Naive B cell (primary cell): ENCODE measurements at places on chromosomes 12 and 14.
A peak's percentile ranks its signal among the peaks of the same experiment; 100 is the strongest.

- no peak overlapping the region for H3K27ac ChIP-seq
- H3K4me1 ChIP-seq: no peaks in the 10 kb centered on the region
- H3K27me3 ChIP-seq: no peaks in the 10 kb centered on the region
Observed at GRCh38 chr12:92721130-92721529, 18.3 kb downstream of the PLEKHG7 start.

DNA sequence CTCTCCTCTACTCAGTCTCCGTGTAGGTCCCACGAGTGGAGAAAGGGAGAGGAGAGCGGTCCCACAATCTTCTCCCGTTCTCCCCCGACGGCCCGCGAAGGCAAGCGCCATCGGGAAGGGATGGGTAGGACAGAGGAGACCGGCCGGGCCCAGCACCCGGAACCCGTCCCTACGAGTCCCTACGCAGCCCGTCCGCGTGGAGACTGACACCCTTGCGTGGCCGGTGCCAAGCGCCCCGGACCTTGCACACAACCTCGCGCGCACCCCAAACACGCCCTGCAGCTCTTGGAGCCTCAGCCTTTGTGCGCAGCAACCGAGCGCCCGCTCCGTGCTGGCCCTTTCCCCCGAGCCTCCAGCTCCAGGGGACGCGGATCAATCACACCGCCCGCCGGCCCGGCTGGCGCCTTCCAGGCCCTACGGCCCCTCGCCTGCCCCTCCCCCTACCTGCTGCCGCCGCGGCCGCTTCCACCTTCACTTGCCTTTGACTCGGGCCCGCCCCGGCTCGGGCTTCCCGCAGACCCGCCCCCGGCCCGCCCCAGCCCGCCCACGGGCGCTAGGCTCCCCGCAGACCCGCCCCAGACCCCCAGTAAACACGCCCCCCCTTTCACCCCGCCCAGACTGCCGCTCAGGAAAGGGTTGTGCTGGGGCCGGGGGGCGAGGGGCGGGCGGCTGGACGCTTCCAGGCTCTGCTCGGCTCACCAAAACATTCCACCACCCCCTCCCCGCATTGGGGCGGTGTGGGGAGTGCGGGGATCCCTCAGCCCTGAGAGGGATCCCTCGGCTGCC, at the start of gene NDRG2:
NDRG2 (minus strand) TSS at position 477 of the 786 bp plus-strand sequence. CDS start 1,746 bp downstream, outside the sequence.
- peaks cover 37% of the 10 kb centered on the region for H3K27me3 ChIP-seq
- peaks cover 25% of the 10 kb centered on the region for H3K4me1 ChIP-seq
- H3K4me3 ChIP-seq: peak within 1 kb of the TSS; percentile 94
- DNase-seq: peak; percentile 64

DNA sequence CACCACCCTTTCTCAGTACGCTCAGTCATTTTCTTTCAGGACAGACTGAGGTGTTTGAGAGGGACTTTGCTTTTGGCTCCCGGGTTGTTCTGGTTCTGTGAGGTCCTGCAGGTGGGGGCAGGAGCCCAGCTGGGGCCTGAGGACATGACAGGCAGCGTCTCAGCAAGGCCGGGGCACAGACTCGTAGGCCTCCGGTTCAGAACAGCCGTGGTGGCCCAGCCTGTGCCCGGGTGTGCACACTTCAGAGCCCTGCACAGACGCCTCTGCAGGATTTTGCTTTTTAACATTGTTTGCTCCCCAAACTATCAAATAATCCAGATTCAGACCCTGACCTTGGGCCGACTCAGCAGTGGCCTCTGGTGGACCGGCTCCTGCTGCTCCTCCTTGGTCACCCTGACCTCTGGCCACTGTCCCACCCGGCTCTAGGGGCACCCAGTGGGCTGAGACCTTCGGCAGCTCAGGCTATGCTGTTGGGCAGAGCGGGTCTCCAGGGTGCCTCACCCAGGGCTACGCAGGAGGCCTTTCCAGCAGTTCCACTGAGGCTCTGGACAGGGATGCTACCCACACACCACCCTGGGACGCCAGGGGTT, 65.2 kb downstream of the ADGRD1 start:
- DNase-seq: no peak
- H3K4me3 ChIP-seq: no peak overlapping the region
- H3K27ac ChIP-seq: no peak overlapping the region
- H3K27me3 ChIP-seq: peaks cover 18% of the 10 kb centered on the region

DNA sequence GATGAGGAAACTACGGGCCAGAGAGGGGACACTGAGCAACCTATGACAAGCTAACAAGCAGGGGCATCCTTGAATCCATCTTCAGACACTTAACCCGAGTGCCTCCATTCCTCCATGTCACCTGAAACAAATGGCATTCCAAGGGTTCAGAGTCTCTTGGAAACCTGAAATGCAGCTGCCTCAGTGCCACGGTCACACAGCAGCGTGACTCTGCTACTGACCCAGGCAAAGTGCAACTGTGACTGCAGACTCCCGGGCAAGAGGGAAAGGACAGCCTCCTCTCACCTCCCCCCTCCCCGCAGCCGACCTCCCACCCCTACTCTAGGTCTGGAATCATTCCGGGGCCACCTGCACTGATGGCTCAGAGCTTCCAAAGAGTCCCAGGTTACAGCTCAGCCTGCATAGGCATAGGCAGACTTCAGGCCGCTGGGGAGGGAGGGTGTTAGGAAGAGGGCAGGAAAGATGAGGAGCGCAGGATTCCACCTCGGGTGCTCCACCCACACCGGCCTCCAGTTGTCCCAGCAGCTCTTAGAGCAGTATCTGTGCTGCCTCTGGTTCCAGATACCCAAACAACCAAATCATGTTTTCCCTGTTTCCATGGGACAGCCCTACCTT, 53.2 kb downstream of the KCNK10 start:
- H3K27ac ChIP-seq: no peak overlapping the region
- H3K4me1 ChIP-seq: no peaks in the 10 kb centered on the region
- DNase-seq: no peak
- H3K27me3 ChIP-seq: peaks cover 17% of the 10 kb centered on the region

GRCh38 chr14:104037903-104038302, 47.6 kb upstream of the ASPG start:
- H3K36me3 ChIP-seq: no peaks in the 10 kb centered on the region
- no peak overlapping the region for H3K27ac ChIP-seq
- peaks cover 46% of the 10 kb centered on the region for H3K27me3 ChIP-seq
- no peaks in the 10 kb centered on the region for H3K4me1 ChIP-seq

DNA sequence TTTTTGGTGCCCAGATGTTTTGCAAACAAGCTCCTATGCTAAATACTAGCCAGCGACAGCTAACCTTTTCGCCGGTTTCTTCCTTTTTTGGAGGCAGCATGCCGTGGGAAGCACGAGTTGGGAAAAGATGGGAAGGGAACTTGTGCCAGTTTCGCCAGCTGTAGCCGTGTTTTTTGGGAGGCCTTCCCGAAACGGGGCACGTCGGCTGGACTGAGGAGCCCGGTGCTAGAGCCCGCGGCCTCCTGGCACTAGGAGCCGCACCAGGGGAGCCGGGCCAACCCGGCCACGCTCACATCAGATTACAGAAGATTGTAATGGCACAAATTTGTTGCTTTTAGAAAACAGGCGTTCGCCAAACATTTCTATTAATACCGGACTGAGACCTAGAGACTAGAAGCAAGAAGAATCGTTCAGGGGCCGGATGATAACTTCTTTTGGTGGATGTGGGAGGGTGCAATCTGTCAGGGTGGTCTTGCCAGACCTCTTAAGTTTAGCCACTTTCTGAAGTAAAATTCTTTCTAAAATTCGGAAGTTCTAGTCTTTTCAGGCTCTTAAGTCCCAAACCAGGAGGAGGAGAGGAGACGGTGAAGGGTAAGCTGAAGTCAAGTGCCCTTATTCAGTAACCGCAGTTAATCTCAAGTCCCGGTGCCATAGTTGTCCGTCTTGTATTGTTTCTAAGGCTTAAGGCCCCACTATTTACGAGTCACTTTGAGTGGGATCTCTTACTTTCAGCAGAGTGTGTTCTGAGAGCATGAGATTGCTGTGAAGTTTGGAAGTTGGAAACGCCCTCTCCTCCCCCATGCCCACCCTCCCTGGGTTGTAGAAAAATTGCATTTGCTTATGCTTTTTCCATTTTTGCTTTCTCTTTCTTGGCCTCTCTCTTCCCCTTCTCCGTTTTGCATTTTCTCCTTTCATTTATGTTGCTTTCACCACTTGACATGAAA, 1.3 kb downstream of the RASSF3 start:
- H3K27me3 ChIP-seq: no peaks in the 10 kb centered on the region
- H3K4me3 ChIP-seq: peak overlapping the region; percentile 97
- H3K36me3 ChIP-seq: peaks cover 6% of the 10 kb centered on the region
- peak overlapping the region; percentile 95 for H3K27ac ChIP-seq
- peak; percentile 40 for DNase-seq

DNA sequence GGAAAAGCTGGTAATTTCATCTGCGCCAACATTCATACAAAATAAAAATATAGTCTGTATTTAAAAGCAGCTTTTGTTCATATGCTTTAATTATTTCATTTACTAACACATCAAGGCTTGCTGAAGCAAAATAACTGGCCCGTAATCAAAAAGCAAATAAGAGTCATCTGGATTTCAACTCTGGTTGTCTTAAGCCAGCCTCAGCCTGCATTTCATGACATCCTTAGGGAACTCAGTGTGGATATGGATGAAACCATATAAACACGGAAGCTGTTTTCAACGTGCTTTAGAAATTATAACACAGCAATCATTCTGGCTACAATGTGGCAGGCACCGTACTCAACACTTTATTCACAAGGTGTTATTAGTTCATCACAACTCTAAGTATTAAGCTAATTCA, 852 bp downstream of the COX16 start:
- peaks cover 36% of the 10 kb centered on the region for H3K4me1 ChIP-seq
- no peak for DNase-seq
- H3K36me3 ChIP-seq: peaks cover 8% of the 10 kb centered on the region
- H3K27me3 ChIP-seq: no peaks in the 10 kb centered on the region

GRCh38 chr12:126741536-126742240, 1525.3 kb upstream of the TMEM132C start:
- no peak for DNase-seq
- no peaks in the 10 kb centered on the region for H3K27me3 ChIP-seq
- H3K27ac ChIP-seq: no peak overlapping the region
- no peaks in the 10 kb centered on the region for H3K36me3 ChIP-seq

DNA sequence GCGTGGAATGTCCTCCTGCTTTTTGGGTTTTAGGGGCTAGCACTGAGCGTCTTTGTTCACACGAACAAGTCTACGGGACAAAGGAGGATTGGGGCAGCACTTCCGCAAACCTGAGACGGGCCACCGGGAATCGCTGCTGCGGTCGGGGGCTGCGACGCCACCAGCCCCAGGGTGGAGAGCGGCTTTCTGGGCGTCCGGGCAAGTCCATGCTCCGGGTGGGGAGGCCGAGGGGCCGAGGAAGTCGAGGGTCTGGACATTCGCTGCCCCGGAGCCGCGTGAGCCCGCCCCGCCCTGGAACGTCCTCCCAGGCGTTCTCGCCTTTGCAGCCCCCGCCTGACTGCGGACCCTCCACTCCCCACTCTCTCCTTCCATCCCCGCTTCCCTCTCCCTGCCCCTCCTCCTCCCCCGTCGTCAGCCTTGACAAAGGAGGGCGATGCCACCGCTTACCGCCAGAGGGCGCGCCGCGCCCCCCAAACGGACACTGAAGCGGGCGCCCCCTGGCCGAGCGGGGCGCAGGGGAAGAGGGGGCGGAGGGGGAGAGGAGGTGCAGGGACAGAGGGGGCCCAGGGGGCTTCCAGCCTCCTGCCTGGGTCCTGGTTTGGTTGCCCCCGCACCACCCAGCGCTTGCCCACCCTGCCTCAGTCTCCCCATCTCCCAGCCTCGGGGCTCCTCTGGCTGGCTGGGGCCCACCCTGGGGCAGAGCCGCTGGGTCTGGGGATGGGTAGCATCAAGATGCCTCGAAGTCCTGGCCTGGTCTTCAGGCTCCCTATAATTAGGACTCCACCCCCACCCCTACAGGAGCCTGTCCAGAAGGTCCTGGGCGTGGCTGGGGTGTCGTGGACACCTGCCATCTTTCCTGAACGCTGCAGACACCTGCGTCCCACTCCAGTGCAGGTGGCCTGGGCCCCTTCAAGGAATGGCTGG, 39.1 kb upstream of the INF2 start:
- peaks cover 63% of the 10 kb centered on the region for H3K4me1 ChIP-seq
- H3K27ac ChIP-seq: peak overlapping the region; percentile 73
- H3K36me3 ChIP-seq: no peaks in the 10 kb centered on the region
- H3K27me3 ChIP-seq: no peaks in the 10 kb centered on the region

DNA sequence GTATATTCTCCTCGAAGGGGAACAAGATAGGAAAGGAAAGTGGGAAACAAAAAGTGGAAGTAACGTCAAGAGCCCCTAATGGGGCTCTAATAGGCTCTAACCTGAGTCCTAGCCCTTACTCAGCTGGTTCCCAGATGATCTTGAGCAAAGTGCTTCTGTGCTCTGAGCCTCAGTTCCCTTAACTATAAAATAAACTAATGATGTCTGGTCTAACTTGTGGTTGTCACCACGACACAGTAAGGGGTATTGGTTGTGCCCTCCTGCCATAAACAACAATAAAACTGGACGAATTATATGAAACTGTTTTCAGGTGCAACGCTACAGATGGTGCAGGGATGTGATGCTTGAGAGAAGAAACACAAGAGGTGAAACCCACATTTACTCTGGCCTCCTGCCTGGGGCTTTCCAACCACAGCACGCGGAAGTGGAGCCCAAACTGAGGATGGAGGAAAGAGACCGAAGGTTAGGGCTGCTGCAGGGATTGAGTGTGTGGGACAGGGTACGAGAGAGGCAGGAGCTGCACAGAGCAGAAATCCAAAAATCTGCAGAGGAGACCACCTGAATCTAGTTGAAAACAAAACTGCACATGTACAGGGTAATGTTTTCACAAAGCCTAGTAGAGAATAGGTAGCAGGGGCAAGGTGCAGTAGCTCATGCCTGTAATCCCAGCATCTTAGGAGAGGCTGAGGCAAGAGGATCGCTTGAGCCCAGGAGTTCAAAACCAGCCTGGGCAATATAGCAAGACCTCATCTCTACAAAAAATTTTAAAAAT, 45.6 kb upstream of the BCL2L14 start:
- peaks cover 39% of the 10 kb centered on the region for H3K4me1 ChIP-seq
- no peaks in the 10 kb centered on the region for H3K36me3 ChIP-seq
- no peaks in the 10 kb centered on the region for H3K27me3 ChIP-seq

- H3K27me3 ChIP-seq: no peaks in the 10 kb centered on the region
- H3K4me1 ChIP-seq: peaks cover 10% of the 10 kb centered on the region
Observed at GRCh38 chr14:54606631-54607133, 39.8 kb downstream of the SAMD4A start.

DNA sequence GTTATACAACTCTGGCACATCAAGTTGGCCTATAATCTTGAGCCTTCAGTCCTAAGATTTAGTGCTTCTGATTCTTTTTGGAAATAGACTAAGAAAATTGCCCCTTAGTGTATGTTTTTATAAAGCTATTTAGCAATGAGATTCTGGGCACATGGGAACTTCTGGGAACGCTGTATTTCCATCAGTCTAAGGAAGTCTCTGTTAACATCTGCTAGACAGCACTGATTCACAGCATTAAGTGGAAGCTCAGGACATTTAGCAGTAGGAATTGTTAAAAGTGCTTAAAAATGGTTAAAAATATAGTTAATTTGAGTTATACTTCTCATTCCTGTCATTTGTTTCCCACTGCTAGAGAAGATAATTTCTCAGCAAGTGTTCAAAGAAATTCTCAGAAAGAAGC, 579.1 kb downstream of the SLC16A7 start:
- no peak overlapping the region for H3K4me3 ChIP-seq
- no peak for DNase-seq
- no peaks in the 10 kb centered on the region for H3K36me3 ChIP-seq
- no peaks in the 10 kb centered on the region for H3K4me1 ChIP-seq

- H3K27me3 ChIP-seq: no peaks in the 10 kb centered on the region
- H3K36me3 ChIP-seq: no peaks in the 10 kb centered on the region
- no peaks in the 10 kb centered on the region for H3K4me1 ChIP-seq
- no peak overlapping the region for H3K27ac ChIP-seq
Observed at GRCh38 chr12:38469715-38470114, 153.1 kb downstream of the ALG10B start.
